ENCODE measurements at places on chromosomes 6 and 20.

DNA sequence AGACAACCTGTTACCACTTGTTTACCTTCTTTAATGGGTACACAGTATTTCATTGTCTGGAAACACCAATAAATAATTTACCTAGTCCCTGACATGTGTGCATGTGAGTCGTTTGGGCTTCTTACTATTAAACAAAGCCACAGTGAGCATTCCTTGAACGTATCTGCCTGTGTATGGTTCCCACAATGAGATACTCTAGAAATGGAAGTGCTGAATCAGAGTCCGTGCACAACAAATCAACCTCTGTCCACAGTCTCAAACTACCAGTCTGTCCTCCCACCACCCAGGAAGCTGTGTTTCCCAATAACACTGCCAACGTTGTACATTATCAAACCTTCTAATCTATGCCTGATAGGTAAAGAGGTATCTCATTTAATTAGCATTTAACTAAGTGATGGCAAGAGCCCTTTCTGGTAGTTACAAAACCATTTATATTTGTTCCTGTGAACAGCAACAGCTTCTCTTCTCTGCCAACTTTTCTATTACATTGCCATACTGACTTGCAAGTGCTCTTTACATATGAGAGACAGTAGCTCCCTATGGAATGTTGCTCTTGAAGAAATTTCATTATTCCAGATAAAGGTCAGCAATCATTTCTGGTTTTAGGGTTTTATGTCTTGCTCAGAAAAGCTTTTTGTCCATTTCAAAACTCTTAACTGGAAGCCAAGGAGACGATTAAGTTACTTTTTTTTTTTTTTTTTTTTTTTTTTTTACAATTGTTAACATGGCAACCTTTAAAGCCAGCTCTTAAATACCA is 14.7 kb downstream of the JAG1 start:
- no peak for DNase-seq

- no peak for DNase-seq
These were observed 89.1 kb upstream of the TAB2 start for GRCh38 chr6:149228311-149228955.

GRCh38 chr20:9978397-9979004 is 56.3 kb upstream of the ANKEF1 start:
- DNase-seq, result peak; percentile 96

- peak; percentile 43 for DNase-seq
These were observed 161.4 kb upstream of the KCNG1 start for GRCh38 chr20:51184289-51184688.

DNA sequence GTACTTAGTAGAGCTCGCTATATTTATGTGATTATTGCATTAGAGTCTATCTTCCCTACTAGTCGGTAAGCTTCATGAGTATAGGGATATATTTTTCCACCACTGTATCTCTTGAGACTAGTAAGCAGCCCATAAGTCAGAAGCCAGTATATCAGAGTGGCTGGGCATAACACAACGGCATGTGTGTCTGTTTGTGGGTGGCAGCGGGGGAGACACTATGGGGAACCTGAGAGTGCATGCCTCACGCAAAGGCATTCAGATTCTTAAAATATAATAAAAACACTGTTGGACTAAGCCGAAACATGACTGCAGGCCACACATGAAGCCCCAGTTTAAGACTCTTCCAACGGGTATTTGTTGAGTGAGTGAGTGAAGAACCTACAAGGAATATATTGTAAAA is 8.0 kb downstream of the KCNS1 start:
- no peak for DNase-seq

DNA sequence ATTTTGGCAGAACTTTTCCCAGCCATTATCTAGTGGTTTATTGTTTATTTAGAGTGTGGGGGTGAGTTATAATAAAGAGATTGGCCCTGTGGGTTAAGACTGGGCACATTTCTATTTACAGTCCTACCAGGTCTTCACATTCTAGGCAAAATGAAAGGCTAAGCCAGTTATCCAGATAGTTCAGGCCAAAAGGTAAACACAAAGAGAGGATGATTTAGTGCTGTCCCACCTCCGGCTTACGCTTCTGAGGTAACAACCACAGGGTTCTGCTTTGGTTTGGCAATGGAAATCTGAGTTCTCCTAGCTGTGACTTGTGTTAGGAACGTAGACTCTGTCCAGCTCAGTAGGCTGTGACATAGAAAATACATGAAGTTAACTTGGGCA is 50.3 kb upstream of the PTPRK start:
- no peak for DNase-seq

- no peak for DNase-seq
These were observed 448.2 kb downstream of the QKI start for GRCh38 chr6:163862701-163863100.
